ENCODE measurements at places on chromosomes 13 and 19.

DNA sequence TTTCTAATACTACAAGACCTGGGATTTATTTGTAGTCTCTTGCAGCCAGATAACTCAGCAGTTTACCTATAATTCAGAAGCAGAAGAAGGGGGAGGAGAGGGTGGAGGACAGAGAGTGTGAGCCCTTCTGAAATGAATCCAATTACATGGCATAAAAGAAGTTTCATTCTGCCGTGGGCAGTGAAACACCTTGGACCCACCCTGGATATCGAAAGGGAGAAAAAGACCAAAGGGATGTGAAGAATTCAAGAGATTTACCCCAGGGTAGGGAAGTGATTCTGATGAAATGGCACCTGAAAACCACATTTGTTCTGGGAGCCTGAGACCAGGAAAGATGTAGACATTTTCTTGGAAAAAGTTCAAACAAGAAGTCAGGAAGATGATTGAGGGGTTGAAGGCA, 140.9 kb downstream of the NDFIP2 start:
- no peak for DNase-seq

DNA sequence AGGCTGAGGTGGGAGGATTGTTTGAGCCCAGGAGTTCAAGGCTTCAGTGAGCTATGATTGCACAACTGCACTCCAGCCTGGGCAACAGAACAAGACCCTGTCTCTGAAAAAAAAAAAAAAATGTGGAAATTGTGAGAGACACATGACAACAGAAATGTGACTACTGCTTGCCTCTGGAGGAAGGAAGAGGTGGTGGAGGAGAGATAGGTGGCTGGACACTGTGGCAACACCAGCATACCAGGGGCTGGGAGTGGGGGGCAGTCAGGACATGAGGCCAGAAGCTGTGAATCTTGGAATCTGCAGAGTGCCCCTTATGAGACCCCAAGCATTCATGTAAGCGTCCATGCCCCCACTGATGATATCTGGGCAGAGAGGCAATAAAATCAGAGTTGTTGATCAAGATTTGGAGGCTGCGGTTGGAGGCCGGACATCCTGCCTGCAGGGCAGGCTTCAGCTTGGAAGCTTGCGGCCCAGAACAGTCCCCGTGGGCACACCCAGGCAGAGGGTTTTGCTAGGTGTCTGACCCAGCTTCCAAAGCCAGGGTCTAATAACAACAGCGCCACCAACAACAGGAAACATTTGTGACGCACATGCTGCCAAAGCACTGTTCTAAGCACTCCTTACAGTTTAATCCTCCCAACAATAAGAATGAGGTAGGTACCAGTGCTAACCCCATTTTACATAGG, 16.9 kb downstream of the FAM187B start:
- DNase-seq, result peak; percentile 94

DNA sequence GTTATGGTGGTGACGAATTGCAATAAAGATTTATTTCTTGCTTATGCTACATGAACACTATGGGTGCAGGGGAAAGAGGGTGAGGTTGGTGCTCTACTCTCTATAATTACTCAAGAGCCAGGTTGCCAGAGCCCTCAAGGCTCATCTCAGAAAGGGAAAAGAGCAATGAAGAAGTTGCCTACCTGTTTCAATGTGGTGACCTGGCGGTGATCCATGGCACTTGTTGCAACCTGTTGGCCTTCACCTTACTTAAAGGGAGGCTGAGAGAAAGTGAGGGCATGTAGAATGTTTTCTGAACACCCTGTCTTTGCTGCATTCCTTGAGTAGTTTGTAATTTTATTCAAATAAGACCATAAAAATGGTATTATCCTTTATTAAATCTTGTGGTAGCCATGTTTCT, 394.4 kb downstream of the GPC6 start:
- no peak for DNase-seq

DNA sequence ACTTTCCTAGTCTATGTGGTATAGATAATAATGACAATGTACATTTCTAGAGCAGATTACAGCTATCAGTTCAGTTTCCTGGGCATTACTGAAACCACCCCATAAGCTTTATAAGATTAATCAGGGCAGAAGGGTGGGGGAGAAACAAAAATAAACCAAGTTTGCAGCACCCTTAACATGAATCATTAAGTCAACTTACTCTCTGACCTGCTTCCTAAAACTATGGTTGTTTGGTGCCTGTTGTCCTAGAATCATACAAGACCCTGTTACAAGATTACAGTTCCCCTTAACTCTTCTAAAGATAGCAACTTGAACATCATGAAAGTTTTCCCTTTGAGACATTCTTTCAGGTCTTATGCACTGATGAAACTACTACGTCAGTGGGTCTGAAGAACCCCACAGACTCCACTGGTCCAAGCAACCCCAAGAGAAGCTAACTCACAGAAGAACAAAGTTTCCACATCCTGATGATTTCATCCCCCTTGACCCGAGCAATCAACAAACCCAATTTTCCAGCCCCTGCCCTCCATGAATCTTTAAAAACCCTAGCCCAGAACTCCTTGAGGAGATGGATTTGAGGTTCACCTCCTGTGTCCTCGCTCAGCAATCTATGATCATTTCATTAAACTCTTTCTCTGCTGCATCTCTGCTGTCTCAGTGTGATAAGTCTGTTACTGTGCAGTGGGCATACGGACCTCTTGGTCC, 336.5 kb downstream of the FOXO1 start:
- no peak for DNase-seq

DNA sequence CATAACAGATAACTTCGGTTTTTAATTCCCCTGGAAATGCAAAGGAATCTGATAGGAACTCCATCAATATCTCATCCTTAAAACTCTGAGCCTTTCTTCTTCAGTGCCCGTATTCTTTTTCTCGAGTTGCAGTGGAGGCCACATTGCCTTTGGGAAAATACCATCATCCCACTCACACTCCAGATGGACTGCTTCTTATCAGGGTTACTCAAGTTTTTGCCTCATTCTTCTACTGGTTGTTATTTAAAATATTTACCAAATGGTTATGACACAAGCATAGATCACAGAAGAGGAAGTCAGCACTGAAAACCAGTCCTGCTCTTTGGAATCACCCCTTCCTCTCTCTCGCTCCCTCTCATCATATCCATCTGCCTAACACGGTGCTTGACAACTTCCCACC, 1020.5 kb upstream of the SLC10A2 start:
- no peak for DNase-seq

GRCh38 chr13:76735641-76736040, 150.6 kb downstream of the KCTD12 start:
- DNase-seq, result no peak

- no peak for DNase-seq
Measured at GRCh38 chr13:22744688-22745452, 435.9 kb upstream of the SGCG start.

DNA sequence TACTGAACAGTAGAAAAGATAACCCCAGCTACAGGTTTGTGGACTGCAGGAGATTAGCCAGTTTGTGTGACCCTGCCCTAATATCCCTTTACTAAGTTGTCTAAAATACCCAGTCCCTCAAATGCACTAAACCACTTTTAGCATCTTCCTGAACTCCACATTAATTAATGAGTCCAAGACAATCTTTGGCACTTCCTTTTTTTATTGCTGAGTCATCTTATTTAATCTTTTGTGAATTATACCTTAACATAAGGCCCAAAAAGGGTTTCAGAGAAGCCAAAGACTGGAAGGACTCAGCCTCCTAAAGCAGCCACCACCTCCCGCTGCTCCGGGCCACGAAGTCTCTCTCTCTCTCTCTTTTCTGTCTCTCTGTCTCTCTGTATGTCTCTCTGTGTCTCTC, 48.8 kb upstream of the PDCD5 start:
- no peak for DNase-seq

DNA sequence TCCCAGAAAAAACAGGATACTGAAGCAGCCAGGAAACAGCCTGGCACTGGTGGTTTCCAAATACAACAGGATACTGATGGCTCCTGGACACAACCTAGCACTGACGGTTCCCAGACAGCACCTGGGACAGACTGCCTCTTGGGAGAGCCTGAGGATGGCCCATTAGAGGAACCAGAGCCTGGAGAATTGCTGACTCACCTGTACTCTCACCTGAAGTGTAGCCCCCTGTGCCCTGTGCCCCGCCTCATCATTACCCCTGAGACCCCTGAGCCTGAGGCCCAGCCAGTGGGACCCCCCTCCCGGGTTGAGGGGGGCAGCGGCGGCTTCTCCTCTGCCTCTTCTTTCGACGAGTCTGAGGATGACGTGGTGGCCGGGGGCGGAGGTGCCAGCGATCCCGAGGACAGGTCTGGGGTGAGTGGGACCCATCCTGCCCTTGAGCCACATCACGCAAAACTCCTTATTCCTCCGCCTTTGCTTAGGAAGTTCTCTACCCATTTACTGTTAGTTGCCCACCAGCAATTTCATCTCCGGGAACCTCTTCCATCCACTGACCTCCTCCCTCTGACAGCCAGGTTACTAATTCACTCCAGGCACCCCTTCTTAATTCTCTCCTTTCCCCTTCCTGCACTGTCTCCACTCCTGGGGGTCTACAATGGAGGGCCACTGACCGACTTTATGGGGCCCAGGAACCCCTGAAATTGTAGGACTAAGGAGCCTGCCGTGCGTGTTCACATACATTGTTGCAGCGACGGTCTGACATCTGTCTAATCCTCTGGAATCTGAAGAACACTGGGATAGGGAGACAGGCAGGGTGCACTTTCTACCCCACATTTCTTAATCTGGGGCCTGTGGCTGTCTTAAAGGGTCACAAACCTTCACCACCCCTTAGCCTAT, 1.2 kb downstream of the ITPKC start:
- no peak for DNase-seq

GRCh38 chr13:80011448-80012212, 329.3 kb downstream of the SPRY2 start:
- DNase-seq, result no peak

GRCh38 chr19:29546583-29547190, 20.9 kb downstream of the VSTM2B start:
- no peak for DNase-seq

DNA sequence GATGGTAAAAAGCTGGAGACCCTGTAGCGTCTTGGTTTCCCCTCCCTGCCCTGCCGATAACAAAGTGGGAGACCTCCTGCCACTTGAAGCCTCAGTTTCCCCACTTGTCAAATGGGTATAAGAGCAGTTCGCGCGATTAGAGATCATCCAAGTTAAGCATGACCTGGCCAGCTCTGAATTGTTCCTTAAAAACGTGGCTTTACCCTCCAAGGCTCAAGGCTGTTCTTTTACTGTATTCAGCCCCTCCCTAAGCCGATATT, 421 bp downstream of the TNPO2 start:
- no peak for DNase-seq

GRCh38 chr13:39037410-39037879, 444 bp downstream of the PROSER1 start:
- peak; percentile 9 for DNase-seq

- no peak for DNase-seq
Measured at GRCh38 chr19:13040232-13040947, 45.1 kb downstream of the NFIX start.

GRCh38 chr19:55443045-55443823, at the start of gene SHISA7:
Gene SHISA7, minus strand, starts transcription at chr19:55443300. Its CDS starts 437 bp downstream, at chr19:55442863.
- DNase-seq, result no peak

- no peak for DNase-seq
Measured at GRCh38 chr19:15126131-15126910, 19.1 kb downstream of the SYDE1 start.

- DNase-seq, result no peak
Measured at GRCh38 chr19:45355910-45356309, 14.5 kb downstream of the ERCC2 start.

- DNase-seq, result no peak
Measured at GRCh38 chr13:38341149-38341692, 8.4 kb upstream of the UFM1 start.

DNA sequence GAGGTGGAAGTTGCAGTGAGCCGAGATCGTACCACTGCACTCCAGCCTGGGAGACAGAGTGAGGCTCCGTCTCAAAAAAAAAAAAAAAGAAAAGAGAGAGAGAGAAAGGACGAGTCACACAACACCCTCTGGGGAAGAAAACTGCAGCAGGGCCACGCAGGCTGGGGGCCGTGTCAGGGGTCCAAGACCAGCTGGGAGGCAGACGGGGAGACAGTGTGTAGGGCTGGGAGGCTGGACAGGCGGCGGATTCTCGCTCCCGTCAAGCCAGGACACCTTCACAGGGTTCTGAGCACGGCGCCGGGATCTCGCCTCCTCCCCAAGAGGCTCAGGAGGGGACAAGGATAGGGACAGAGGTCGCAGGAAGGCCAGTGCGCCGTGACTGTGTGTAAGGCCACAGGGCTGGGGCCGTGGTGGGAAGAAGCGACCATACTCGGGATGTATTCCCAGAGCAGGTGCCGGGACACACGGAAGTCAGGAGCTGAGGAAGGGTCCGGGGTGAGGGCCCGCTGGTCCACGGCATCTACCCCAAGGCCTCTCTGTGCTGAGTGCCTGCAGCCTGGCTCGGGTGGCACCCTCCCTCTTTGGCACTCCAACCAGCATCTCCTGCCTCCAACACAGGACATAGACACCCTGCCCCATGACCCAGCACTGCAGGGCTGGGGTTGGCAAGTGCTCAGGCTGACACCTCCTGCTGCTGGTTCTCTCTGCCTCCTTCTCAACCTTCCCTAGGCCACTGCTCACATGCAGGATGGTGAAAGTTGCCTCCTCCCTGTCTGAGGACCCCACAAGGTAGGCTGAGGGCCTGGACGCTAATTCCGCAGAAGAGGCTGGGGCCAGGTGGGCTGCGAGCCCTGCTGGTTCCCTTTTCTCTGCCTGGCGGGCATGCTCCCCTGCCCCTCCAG, 21.2 kb downstream of the ZNF787 start:
- no peak for DNase-seq

GRCh38 chr19:51024924-51025323, 1.5 kb downstream of the KLK11 start:
- no peak for DNase-seq

DNA sequence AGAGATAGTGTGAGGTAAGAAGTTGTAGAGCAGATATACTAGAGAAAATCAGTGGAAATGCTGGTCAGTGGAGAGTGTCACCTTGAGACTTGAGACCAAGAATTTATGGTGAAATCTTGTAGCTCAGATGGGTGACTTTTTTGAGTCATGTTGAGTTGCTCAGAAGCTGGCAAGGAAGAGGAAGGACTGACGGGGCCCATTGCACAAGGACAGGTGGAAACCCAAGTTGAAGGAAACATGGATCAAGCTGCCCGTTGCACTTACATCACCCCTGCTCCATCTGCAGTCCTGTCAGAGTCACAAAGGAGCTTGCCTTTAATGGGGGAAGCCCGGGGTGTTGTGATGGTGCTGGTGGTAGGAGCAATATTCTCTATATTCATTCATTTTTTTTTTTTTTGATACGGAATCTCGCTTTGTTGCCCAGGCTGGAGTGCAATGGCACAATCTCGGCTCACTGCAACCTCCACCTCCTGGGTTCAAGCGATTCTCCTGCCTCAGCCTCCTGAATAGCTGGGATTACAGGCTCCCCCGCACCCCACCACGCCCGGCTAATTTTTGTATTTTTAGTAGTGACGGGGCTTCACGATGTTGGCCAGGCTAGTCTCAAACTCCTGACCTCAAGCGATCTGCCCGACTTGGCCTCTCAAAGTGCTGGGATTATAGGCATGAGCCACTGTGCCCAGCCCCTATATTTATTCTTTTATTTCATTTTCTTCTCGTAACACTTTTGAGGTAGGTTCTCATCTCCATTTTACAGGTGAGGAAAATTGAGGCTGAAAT, 27.4 kb downstream of the UBAC2 start:
- DNase-seq, result peak; percentile 61

Measured in CD4-positive, alpha-beta T cell treated with Interferon gamma for 1 hour (primary cell).